ENCODE measurements at places on chromosomes 6 and 20.

DNA sequence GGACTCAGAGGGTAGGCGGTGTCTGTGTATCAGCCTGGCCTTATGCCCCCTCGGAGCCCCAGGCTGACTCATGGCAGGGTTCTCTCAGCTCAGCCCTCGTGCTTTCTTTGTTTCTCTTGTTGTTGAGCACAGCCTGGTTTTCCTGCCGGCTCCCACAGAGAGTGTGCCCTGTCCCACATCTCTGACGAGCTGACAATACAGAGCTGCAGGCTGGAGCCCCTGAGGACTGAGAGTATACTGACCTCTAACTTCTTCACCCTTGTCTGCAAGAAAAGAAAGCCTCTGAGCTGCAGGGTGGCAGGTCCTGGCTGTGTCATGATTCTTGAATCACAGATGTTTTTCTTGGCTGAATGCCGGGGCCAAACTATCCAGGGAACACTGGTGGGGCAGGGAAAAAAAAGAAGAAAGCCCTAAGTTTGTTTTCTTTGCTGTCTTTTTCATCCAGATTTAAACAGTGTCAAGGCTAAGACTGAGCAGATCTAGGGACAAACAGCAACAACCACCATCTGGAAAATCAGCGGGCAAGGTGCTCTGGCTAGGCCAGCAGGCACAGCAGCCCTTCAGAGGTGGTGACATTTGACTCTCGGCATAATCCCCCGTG is 63.3 kb upstream of the ZNF133 start:
- no peak for DNase-seq

DNA sequence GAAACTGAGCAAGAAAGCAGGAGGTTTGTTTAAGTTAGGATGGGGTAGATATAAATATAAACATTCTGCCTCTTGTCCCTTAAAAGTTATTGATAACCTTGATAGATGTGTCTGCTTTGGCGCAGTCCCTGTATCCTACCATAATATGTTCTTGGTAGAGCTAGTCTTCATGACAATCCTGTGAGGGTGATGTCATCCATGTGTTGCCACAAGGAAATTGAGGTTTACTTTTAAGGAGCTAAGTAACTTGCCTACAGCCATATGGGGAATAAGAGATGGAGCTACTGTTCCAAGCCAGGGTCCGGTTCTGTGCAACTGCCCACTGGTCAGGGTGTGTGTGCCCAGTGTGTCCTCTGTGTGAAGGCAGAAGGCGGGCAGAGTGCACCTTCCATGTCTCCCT is 78.5 kb downstream of the SSR1 start:
- no peak for DNase-seq

DNA sequence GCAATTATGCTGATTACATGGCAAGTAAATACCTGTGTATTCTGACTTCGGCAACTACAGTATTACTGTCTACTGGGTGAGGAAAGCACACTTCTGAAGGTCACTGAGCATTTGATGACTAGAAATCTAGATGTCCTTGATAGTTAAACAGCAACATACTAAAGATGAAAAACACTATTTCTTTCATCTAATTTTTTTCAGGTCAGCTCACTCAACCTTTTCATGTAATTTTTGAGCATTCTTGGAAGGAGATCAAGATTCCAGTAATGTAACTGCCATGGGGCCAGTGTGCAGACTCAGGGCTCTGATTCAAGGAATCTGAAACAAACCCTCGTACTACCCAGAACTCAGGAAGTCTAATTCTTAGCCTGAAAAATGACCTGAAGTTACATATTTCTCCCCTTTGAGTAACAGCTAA is 222.6 kb upstream of the TAB2 start:
- peak; percentile 31 for DNase-seq

GRCh38 chr20:3173610-3174441 is 477 bp upstream of the LZTS3 start:
- peak; percentile 95 for DNase-seq

DNA sequence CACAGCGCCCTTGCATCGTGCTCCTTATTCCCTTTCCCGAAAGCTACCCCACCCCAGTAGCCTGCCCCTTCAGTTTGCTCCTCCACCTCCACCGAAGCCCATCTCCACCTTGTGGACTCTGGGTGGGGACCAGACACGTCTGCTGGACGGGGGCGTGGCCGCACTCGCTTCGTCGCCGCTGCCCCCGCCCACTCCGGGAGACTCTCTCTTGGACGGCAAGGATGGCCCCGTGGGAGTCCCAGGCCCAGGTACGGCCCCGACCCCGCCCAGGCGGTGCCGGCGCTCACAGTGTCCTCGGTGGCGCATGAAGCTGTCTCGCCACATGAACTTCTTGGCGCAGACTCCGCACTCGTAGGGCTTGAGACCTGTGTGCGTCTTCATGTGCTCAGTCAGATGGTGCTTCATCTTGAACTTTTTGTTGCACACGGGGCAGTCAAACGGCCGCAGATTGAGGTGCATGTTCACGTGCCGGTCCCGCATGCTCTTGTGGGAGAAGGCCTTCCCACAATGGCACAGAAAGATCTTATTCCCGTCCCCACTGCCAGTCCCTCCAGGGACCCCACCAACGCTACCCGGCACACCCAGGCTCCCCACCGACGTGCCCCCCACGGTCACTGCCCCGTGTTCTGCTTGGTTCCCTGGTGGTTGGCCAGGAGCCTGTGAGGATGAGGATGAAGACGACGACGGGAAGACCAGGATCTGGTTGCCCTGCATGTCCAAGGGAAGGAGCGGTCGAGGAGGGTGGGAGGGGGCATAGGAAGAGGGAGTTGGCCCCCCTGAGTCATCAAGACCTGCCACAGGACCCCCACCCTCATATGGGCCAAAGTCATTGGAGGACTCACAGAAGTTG is 1.3 kb upstream of the TAPBP start:
- DNase-seq: peak; percentile 44

DNA sequence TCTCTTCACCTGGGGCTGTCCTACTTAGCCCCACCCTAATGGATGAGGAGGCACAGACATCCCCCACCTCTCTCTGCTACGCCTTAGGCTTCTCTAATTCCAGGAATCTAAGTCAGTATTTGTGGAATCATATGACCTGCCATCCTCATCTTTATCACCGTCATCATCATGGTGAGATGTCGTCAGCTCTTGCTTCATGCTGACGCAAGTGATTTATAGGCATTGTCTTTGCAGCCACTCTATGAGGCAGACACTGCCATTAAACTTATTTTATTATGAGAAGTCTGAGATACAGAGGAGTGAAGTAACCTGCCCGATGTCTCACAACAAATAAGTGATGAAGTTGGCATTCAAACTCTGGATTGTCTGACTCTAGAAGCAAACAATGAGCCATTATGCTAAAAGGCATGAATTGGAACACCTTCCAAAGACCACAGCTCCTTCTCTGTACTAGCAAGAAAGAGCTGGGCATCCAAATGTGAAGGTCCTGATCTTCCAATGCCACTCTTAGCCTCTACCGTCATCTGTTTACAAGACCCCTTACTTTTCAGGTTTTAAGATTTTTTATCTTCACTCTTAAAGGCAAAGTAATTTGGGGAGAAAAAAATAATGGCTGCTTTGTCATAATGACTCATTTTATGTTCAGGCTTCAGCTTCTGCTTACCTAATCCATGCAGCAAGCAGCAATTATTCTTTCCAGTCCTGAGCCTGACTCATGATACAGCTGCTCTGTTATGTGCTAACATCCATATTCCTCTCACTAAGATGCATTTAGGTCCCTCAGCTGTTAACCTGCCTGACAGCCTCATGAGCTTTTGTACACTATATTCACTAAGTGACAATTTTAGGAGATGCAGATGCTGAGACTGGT is 113.7 kb upstream of the BCLAF1 start:
- DNase-seq: no peak

DNA sequence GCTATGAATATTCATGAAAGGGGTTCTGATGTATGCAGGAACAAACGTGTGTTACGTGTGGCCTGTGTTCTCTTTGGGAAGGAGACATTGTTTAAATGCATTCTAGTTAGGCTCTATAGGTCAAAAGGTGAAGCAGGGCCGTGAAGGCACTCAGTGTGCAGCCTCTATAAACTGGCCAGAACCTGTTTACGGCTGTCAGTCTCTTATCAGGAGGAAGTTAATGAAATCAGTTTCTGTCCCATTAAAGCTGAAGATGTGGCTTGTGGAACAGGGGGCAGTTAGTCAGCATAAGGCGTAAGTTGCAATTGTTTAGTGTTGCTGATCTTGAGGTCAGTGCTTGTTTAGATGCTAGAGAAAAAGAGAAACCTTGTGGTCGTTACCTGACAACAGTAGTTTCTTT is 111.5 kb upstream of the KCNG1 start:
- DNase-seq: no peak

GRCh38 chr6:122286512-122286911 is 112.9 kb upstream of the HSF2 start:
- DNase-seq: no peak

DNA sequence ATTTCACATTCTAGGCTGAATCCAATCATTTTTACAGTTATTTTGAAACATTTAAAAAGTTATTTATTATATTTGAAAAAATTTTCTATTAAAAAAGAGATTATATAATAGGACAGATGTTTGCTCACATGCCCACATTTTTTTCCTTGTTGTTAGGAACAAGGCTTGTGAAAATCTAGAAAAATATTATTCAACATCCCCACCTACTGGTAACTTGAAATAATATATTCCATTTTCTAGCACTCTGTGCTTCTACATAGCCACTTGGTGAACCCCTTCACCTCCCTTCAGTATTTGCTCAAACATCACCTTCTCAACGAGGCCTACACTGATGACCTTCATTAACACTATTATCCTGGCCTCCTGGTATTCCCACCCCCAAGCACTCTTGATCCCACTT is 18.3 kb upstream of the GPRC6A start:
- no peak for DNase-seq

DNA sequence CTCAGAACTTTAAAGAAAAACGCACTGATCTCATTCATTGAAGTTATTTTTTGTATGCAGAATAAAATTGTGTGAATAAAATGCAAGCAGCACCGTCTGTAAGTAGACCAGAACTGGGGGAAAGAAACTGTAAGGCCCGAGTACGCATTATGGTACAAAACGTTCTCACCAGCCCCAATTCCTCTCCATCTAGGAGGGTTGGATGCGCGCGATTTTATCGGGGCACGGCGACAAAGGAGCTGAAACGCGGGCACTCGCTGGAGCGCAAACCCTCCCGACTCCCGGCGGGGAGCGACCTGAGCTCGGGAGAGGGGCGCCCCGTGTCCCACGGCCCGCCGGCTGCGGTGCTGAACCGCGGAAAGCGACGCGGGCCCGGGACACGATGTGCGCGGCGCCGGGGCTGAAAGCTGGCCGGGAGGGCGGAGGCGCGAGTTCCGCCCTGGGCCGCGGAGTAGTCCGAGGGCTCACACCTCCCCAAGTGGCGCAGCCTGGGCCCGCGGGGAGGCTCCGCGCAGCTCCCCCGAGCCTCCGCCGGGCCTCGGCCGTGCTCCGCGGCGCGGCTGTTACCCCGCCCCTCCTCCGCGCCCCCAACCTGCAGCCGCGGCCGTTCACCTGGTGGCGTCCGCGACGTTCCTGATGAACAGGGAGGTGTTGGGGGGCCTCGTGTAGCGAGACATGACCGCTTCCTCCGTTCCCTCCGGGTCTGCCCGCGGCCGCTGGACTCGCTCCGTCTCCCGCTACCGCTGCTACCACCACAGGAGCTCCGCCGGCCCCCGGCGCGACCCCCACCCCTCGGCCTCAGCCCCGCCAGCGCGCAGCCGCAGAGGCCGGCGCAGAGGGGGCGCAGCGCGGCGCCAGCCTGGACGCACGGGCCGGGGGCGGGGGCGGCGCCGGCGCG is at the start of gene SRSF12:
SRSF12 (minus strand) TSS at position 861 of the 898 bp plus-strand sequence; CDS start at position 677, 184 bp downstream.
- peak; percentile 57 for DNase-seq

DNA sequence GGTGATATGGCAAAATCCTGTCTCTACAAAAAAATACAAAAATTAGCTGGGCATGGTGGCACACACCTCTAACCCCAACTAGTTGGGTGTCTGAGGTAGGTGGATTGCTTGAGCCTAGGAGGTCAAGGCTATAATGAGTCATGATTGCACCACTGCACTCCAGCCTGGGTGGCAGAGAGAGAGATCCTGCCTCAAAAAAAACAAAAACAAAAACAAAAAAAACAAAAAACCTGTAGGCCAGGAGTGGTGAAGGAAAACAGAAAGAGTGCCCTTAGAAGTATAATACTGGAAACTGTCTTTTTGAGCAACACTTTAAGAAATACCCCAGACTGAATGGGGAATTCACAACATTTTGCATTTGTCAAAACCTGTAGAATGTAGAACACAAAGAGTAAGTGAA is 85.3 kb downstream of the JARID2 start:
- no peak for DNase-seq

- DNase-seq: no peak
These were observed 24.5 kb upstream of the CD83 start for GRCh38 chr6:14092838-14093789.

GRCh38 chr6:168343239-168344150 is 23.9 kb upstream of the DACT2 start:
- DNase-seq: no peak

DNA sequence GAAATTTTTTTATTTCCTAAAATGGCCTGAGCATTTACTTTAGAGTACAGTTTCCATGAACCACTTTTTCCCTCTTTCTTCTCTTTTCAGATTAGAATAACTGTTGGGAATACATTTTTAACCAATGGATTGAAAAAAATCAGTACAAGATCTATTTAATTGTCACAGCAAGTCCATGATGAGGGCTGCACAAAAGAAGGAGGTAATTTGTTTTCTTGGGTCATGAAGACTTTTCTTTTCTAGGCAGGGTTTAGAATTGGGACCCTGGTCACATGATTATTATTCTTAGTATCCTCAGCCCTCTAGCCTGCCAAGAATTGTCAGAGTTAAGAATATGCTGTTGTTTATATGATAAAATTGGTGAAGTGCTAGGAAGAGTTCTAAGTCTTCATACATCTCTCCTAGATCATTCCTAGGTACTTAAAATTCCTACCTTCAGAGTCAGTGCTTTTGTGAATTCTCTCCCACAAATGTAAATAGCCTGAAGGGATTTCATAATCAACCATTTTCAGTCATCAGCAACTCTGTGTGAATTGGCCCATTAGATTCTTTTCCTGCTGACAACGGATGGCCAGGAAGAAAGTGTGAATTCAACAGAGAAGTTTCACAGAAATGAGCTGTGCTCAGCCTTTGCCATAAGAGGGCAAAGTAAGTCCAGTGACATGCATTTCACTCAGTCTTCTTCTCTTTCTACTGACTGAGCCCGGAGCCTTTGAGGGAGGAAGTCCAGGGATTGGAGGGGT is 32.4 kb upstream of the TPBG start:
- DNase-seq: no peak

GRCh38 chr6:137028912-137029311 is 15.9 kb downstream of the IL20RA start:
- DNase-seq: no peak

DNA sequence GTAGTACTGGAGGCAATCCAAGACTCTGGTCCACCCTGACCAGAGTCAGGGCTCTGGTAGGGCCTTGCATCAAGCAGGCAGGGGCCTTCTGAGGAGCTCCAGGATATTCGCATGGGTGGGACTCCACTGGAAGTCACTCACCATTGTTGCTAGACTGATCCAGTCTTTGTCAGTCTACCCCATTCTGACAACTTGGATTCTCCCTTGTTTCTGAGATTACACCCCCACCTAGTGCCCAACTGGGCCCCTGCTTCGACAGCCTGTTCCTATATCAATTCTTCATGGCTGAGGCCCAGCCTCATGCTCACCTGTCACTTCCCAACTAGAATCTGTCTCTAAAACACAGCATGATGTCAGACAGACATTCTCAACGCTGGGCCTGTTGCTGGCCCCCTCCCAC is 5.2 kb downstream of the SLC35D3 start:
- DNase-seq: peak; percentile 14
